ENCODE measurements at places on chromosomes 7 and 10.

DNA sequence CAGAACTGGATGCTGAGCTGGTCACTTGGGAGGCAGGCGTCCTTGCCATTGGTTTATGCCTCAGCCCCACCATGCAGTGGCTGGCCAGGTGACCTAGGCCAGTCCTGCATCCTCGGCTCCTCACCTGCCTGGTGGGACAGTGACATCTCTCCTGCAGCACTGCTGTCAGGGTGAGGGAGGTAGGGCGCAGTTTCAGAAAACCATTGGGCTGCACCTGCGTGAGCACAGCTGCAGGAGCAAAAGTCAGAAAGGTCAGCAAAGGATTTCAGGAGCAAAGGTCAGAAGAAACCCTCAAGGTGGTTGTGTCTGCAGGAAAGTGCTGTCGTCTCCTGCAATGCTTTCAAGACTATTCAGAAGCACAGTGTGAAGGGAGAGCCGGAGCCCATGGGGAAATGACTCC lies 48.1 kb downstream of the EGFR start:
- DNase-seq, result no peak

- no peak for DNase-seq
Observed at GRCh38 chr7:114048386-114049235, 129.8 kb upstream of the PPP1R3A start.

GRCh38 chr10:50607356-50607925 lies 16.3 kb downstream of the SGMS1 start:
- no peak for DNase-seq

- no peak for DNase-seq
Observed at GRCh38 chr10:127358337-127358736, 161.9 kb upstream of the INSYN2A start.

- no peak for DNase-seq
Observed at GRCh38 chr10:128049226-128050120, 76.8 kb downstream of the MKI67 start.

DNA sequence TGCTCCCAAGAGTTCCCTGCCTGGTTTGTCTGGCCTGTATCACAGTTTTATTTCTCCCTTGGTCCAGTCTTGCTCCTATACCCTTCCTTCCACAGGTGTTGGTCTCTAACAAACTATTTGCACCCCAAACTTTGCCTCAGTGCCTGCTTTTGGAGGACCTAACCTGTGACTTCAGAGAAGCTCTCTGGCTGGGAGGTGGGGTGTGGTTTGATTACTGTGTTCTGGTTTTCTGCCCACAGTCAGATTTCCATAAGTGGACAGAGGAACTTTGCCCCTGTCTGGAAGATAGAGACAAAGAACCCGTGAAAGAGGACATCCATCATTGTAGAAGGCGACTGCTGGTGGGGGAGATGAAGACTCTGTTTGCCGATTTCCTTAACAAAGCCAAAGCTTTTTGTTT lies 55.8 kb upstream of the TRIL start:
- no peak for DNase-seq

DNA sequence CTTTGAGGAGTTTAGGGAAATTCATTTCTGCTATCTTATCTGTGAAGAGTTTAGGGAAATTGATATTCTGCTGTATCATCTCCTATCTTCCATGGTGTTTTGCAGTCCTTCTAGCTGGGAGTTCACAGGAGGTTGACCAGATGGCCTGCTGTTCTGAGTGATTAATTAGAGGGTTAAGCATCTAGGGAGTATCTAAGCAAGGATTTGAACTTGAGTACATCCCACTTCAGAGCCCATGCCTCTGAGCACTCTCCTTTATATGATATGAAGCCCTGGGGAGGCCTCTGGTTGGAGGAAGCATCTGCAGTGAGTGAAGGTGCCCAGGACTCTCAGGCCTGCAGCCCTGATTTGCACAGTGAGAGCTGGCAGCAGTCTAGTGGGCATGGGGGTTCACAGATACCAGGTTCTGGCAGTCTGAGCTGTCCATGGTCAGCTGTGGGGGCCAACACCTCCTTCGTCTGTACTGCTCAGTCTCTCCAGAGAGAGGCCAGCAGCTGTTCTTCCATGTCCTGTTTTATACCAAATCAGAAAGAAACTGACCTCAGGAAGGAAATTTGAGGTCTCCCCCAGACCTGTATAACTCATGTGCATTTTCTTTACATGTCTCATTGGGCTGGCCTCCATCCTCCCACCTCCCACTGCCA lies 156.9 kb downstream of the PLCE1 start:
- no peak for DNase-seq

DNA sequence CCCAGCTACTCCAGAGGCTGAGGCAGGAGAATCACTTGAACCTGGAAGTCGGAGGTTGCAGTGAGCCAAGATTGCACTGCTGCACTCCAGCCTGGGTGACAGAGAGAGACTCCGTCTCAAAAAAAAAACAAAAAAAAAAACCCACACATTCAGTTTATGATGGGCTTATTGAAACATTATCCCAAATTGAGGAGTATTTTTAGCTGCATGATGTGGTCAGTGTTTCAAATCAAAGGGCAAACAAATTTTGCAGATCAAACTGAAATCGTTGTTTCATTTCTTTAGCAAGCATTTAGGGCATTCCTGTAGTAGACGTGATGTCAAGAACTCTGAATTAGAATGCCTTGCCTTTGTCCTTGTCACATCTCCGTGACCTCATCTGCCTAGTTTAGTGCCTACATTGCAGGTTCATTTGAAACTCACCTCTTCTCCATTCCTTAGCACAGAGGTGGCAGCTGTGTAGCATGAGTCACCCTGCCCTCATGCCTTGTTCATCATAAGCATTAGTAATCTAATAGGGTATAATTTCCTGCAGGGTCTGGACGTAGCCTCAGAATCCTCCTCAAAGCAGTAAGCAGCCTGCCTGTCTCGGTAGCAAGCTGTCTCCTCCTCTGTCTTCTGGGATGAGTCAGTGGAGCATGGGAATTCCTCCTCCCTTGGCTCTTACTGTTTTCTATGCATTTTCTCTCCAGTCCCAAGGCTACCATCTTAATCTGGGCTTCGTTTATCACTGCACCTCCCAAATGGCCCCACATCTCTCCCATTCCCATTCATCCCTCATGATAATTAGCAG lies 73.8 kb downstream of the CUL1 start:
- DNase-seq, result no peak

- DNase-seq, result peak; percentile 51
Observed at GRCh38 chr10:97072851-97073665, 112.7 kb downstream of the SLIT1 start.

DNA sequence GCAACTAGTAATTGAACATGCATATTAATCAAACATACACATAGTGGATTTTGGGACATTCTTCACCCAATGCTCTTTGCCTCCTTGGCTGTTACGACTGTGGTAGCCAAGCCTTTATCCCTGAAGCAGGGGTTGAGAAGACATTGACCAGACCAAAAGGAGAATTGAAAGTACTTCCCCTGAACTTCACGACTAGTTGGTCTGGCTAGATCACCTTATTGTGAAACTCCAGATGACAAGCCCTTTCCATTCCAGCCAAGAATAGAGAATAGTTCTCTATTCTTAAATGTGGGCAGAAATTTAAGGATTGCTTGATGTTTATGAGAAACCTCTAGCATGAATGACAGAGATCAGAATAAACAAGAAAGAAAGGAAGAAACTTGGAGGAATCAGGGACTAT lies 97.0 kb downstream of the LRMDA start:
- DNase-seq, result no peak

DNA sequence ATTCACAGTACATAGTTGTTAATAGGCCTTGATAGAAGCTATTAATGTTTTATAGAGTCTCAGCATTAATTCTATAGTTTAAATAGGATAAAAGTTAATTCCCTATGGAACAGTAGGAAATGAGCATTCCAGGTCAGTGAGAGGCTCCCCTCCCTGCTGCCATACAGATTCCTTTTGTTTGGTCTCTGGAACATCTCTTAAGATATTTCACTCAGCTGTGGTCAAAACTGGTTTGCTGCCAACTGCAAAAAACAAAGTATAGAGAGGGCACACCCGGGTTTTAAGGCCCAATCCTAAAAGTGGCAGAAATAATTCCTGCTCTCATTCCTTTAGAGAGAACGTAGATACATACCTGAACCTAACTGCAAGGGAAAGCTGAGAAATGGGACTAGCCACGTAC lies 51.3 kb downstream of the MDFIC start:
- no peak for DNase-seq

DNA sequence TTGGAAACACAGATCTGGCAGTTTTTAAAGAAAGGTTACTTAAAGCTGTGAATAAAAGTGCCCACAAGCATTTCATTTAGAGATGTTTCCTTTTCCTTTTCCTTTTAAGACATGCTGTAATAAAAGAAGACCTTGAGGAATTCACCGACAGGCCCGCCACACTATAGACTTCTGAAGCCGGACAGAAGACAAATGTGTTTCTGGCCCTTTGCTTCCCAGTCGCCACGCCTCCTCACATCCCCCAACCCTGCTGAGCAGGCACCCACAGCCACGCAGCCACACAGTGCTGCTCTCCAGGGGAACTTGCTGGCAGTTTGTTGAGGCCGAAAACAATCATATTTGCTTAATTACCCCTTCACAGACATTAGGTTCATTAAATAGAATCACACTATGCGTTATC lies 83.4 kb downstream of the SLC25A13 start:
- DNase-seq, result no peak

DNA sequence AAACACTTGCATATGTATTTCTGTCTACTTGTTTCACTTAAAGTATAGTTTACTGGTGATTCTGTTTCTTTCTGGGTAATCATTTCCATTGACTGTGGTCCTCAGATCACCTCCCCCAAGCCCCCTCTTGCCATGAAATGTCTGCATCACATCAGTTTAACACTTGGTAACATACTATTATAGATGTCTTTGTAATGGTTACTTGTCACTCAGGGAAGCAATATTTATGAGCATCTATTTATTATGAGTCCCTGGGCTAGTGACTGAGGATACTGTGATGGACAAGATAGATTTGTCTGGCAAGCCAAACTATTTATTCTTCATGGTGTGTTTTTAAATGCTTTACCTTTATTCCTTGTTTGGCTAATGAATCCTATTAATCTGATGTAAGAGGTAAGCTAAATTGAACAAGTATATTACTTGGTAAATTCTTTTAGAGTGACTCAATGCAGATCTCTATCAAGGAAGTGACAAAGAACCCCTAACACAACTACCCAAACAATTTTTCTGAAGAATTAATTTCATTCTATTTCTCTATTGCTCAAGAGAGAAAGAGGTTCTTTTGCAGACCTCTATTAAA lies 270.9 kb downstream of the RELN start:
- DNase-seq, result no peak

DNA sequence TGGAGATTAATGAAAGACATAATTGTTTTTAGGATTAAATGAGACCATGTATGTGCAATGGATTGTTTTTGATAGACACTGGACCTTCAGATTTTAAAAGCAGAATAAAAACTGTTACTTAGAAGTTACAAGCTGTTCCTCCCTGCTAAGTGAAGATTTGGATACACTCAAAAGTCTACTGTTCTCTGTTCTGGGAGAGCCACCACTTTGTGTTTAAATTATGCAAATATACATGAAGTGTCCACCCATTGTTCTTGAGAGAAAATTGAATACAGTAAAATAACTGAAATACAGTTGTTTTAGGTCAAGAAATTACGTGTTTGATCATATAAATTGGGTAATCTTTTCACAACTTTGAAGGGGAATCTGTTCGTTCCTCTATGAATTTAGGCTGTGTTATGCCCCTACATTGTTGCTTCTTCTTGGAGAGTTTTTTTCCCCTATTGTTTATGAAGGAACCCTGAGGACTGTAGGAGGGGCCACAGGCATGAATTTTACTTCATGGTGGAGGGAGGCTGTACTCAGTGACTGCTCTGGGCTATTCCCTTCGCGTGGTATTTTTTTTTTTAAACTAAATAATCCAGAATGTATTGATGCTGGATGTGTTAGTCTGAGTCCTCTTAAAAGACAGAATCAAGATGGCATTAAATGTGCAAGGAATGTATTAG lies 18.6 kb upstream of the VCL start:
- DNase-seq, result no peak

- no peak for DNase-seq
Observed at GRCh38 chr10:58010073-58010702, 257.5 kb downstream of the IPMK start.

GRCh38 chr7:131781-132482 lies 60.4 kb upstream of the FAM20C start:
- no peak for DNase-seq

- no peak for DNase-seq
Observed at GRCh38 chr7:460374-461116, 59.1 kb downstream of the PDGFA start.

DNA sequence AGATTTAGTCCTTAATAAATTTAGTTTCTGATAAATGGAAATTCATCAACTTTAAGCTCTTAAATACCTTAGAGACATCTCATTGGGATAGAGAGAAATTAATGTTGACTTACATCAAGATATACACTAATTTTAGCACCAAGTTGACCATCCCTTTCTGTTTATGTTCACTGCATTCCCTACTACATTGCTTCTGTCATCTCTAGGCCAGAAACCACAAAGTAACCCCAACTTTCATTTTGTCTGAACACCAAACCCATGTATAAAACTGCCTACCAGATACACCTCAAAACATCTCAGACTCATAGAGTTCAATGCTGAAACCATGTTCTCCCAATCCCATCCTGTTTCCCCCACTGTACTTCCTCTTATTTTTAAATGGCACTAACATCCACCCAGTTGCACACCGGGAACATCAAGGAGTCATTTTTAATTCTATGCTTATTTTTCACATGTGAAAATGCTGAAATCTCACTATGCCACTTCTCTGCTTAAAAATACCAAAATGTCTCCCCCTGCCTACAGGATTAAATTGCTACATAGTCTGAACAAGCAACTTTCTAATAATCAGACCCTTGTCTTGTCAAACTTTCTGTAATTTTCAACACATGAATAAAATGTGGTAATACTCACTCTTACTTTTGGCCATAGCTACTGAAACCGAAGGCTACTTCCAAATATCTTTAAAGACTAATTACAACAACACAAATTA lies 201.6 kb downstream of the SEMA3D start:
- no peak for DNase-seq

GRCh38 chr10:49168831-49169500 lies 19.2 kb downstream of the TMEM273 start:
- DNase-seq, result no peak

DNA sequence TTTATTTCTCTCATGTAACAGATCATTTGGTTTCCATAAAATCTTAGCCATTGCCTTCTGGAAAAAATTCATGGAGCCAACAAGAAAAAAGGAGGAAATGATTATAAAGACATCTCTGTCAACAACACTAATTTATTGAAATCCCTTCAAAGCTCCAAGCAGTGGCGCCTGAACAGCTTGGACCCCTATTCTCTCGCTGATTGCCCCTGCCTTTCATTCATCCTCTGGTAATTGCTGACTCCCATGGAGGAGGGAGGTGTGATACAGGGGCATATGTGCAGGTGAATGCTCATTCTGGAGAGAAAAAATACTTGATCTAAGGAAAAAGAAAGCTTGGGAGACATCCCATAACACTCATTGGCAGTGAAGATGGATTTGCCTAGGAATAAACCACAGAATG lies 345.5 kb downstream of the FGFR2 start:
- no peak for DNase-seq

DNA sequence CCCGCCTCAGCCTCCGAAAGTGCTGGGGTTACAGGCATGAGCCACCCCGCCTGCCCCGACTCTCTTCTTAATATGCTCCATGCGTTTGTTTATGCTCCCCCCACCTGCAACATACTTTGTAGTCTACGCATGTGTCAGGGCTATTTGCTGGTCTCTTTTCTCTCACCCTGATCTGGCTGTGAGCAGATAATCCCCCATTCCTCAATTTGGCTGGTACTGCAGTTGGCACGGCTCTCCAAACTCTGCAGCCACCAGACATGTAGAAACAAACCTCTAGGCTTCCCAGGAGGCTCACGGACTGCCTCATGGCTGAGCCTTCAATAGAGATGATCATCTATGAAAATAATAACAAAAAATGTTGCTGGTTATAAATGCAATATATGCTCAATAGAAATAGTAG lies 540.3 kb upstream of the GALNT17 start:
- DNase-seq, result no peak

Measured in activated CD4-positive, CD25-positive, alpha-beta regulatory T cell treated with anti-CD3 and anti-CD28 coated beads, Interleukin-2, amount 50 U/mL, for 16 hours (primary cell).